Fibroblast of the aortic adventitia (primary cell): ENCODE measurements at places on chromosomes 5 and 9. TPM values are rescaled to one million over a fixed set of nuclear protein-coding genes. Genes with fewer than 3 reads are reported as not detected.

PRUNE2 gene
- 14.7 and 122 TPM in 2 replicates for total RNA-seq

LRRC14B gene
- not detected in 2 replicates for total RNA-seq

WDR70 gene
- 24.6 and 79.1 TPM in 2 replicates for total RNA-seq

SPINK9 gene
- total RNA-seq, result not detected in 2 replicates

TRIM7 gene
- 0.74 and 3.3 TPM in 2 replicates for total RNA-seq

SLC34A3 gene
- total RNA-seq, result not detected in 2 replicates

TOR2A gene
- 1.2 and 4.8 TPM in 2 replicates for total RNA-seq

LRRC19 gene
- not detected in 2 replicates for total RNA-seq

TRIO gene
- total RNA-seq, result 211 and 222 TPM in 2 replicates

CCNJL gene
- 0.27 and 0.82 TPM in 2 replicates for total RNA-seq

CDH12 gene
- 0.09 TPM in 1 of 2 replicates, not detected in the other for total RNA-seq

PCDH12 gene
- under 0.01 and 0.16 TPM in 2 replicates for total RNA-seq

AJM1 gene
- 1.1 and 1.3 TPM in 2 replicates for total RNA-seq

B4GALT1 gene
- total RNA-seq, result 40.9 and 41.0 TPM in 2 replicates

TRIM36 gene
- 0.36 and 0.41 TPM in 2 replicates for total RNA-seq

PCDHA11 gene
- total RNA-seq, result 0.08 and 0.09 TPM in 2 replicates

HTR1A gene
- not detected in 2 replicates for total RNA-seq

IRX1 gene
- total RNA-seq, result 7.9 and 8.0 TPM in 2 replicates

SPINK6 gene
- total RNA-seq, result not detected in 2 replicates

TAF1L gene
- not detected in 2 replicates for total RNA-seq

MCTP1 gene
- 1.5 and 7.6 TPM in 2 replicates for total RNA-seq

TAF11L10 gene
- total RNA-seq, result not detected in 2 replicates

FGF18 gene
- 0.54 TPM in 1 of 2 replicates, not detected in the other for total RNA-seq

SPATA6L gene
- 0.25 and 1.2 TPM in 2 replicates for total RNA-seq

PCDHGA2 gene
- 2.5 and 3.9 TPM in 2 replicates for total RNA-seq

LECT2 gene
- not detected in 2 replicates for total RNA-seq

FAM120A gene
- total RNA-seq, result 55.7 and 116 TPM in 2 replicates

CXXC5 gene
- 26.1 and 75.9 TPM in 2 replicates for total RNA-seq

ABO gene
- total RNA-seq, result not detected in 2 replicates

ACSL6 gene
- total RNA-seq, result not detected in 2 replicates

STPG3 gene
- not detected in 2 replicates for total RNA-seq

SMIM33 gene
- total RNA-seq, result not detected in 2 replicates
